ENCODE measurements at places on chromosomes 5 and 9.
A peak's percentile ranks its signal among the peaks of the same experiment; 100 is the strongest.

DNA sequence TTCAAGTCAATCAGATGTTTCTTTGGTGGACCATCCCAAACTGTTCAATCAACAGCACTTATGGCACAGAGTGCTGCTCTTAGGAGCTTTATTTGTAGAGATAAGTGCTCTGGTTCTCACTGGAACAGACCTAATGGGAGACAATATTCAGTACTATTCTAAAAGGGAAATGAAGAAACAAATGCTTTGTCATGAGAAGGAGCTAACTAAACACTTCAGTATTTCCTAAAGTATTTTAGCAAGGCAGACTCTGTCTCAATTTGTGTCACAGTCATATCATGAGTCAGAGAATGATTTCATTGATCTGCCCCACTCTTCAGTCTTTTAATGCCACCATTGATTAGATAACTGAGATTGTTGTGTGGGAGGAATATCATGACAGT is 175.3 kb downstream of the SLF1 start:
- DNase-seq = peak; percentile 67

DNA sequence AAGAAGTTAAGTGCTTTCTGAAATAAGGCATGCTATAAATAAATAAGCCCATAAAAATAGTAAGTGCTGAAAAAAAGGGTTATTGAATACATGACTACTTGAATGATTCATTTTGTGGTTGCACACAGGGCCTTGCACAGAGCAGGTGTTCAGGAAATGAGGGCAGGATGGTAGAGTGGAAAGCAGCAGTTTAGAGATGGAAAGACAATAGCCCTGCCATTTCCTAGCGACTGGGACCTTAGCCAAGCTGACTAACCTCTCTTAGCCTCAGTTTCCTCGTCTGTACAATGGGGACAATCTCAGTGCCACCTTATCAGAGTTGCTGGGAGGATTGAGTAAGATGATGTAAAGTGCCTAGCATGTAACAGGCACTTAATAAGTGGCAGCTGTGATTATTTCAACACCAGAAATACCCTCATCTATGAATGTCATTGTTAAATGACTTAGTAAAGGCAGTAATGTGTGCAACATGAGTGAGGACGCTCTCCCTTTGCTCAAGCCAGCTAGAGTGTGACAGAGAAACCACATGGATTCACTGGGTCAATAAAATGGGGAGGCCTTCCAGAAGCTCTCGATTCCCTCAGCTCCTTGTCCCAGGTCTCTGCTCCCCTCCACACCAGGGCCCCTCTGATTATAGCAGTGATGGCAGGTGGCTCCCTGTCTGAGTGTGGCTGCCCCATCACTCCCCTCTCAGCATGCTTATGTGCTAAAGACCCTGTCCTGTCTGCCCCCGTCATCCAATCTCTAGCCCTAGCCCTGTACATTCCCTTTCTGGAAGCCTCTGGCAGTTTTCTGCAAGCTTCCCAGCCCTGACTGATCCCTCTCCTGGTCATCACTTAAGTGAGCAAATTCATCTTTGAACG is 16.0 kb upstream of the PHF19 start:
- no peak for DNase-seq

DNA sequence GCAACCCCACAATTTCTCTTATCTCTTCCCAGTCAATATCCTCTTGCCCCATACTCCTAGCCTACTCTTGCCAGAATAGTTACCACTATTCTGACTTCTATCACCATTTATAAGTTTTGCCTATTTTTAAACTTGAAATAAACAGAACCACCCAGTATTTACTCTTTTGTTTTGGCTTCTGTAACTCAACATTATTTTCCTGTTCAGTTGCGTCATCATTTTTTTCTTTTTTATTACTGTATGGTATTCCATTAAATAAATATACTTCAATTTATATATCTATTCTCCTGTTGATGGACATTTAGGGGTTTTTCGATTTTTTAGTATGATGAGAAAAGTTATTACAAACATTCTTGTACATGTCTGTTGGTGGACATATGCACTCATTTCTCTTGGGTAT is 62.6 kb upstream of the ERBIN start:
- DNase-seq = no peak

DNA sequence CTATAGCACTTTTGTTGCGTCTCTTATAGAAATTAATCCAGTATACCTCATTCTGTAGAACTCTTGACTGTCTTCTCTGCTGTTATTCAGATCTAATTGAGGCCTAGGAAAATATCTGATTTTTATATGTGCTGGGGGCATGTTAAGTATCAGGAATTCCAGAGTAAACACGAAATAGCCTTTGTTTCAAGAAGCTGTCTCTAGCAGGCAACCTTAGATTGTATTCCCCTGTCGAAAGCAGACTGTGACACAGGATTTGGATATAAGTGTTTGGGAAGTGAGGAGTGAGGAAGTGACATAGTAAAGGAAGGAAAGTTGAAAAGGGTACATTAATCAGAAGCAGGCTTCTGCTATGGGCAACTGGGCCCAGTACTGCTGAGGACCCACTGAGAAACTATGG is 72.1 kb upstream of the RASA1 start:
- DNase-seq = no peak

GRCh38 chr9:532707-533106 is 308.8 kb upstream of the DMRT1 start:
- DNase-seq = no peak

GRCh38 chr9:135478829-135479468 is 633 bp upstream of the PPP1R26 start:
- peak; percentile 72 for DNase-seq
